Activated gamma-delta T cell treated with anti-CD3 and anti-CD28 coated beads, Interleukin-2, amount 50 U/mL, for 16 hours (primary cell): ENCODE measurements at places on chromosomes 13 and 19.

DNA sequence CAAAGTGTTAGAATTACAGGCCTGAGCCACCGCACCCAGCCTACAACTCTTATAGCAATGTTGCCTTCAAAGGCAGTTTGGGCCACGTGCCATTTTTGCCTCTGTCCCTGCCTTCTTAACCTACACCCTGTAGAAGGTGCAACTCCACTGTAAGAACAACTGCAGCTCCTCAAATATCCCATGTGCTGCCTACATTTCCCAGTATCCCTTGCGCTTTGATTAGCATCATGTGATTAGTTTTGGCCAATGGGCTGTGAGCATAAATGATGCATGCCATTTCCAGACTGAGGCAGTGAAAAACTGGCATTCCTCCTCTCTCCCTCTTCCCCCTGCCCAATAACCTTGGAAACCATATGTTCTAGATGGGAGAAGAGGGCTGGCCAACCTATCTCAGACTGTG, 75.2 kb upstream of the MRI1 start:
- DNase-seq, result no peak

DNA sequence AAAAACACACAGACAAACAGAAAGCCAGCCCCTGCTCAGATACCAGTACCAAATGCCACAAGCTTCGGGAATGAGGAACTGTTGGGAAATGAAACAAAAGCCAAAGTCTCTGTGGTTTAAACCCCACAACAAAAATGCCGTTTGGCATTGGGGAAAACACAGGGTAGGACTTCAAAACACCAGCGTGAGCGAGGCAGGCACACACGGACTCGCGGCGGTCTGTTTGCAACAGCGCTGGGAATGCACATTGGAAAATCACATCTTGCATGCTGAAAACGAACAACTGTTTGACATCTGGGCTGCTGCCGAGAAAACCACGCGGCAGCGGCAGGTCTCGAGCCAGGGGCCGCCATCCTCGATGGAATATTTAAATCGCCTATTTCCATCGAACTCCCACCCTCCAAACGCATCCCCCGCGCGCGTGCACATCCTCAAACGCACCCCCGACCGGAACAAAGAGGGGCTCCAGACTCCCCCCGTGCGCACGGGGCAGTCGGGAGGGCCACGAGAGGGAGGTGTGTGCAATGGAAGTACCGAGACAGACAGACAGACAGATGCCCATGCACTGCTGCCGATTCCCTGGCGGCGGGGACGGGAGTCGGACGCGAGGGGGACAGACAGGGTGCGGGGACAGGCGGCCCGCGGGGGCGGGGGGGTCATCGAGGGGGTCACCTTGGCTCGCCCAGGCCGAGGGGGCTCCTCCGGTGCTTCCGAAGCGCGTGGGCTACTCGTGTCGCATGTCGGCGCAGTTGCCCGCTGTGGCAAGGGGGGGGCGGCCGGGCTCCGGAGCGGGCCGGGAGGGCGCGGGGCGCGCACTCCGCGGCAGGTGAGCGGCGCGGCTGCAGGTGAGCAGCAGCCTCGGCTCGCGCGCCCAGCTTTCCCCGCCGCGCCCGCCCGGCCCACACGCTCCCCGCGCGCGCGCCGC, at the start of gene GPR12:
Gene GPR12 (minus strand): TSS at position 880 of the 925 bp plus-strand sequence. CDS start 959 bp downstream, outside the sequence.
- DNase-seq, result no peak

GRCh38 chr13:40986101-40986856, 32.8 kb downstream of the ELF1 start:
- DNase-seq, result no peak

DNA sequence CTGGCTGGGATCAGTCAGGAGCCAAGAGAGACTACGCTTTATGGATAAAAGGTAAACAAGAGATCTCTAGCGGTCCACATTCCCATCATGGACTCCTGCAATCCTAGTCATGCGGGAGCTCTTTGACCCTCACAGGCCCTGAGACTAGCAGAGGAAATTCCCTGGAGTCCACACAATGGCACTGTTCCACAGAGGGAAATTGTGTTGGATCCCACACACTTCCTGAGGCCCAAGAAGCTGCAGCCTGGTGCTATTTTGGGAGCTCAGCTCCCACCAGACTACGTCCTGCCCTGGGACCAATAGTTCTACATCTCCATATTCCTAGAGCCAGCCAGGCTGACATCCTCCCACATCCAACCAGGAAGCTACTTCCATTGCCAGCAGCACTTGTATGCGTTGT, 2358.4 kb downstream of the PCDH9 start:
- DNase-seq, result no peak

DNA sequence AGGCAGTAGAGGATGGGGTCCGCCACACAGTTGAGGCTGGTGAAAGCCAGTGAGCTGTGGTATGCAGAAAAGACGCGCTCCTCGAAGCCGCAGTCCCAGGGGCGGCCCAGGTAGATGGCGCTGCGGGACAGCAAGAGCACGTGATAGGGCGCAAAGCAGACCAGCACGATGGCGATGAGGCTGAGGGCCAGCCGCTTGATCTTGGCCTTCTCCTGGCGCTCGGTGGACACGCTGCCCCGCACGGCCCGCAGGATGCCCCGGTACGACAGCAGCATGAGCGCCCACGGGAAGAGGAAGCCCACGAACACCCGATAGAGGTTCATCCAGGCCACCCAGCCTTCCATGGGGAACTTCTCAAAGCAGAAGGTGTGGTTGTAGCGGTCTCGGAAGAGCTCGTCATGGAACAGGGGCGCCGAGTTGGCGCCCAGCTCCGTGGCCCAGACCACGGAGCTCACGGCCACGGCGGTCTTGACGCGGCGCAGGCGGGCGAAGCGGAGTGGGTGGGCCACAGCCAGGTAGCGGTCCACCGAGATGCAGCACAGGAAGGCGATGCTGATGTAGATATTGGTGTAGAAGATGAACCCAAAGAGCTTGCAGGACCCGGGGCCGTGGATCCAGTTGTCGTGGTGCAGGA, 6.5 kb upstream of the OPA3 start:
- no peak for DNase-seq

DNA sequence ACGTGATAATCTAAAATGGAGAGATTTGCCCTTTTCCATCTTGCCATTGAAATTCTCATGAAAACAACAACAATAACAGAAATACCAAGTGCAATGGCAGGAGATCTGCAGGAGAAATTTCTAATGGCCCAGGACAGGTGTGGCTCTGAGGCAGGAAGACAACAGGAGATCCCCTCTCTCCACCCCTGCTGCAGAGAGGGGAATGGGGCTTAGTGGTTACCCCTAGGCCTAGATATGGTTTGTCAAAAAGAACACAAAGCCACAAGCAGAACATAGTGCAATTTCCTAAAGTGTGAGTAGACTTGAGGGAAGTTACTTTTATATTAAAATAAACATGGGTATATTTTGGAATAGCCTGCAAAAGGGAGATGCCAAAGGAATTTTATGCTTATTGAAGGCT, 369.5 kb downstream of the KCNRG start:
- DNase-seq, result no peak

DNA sequence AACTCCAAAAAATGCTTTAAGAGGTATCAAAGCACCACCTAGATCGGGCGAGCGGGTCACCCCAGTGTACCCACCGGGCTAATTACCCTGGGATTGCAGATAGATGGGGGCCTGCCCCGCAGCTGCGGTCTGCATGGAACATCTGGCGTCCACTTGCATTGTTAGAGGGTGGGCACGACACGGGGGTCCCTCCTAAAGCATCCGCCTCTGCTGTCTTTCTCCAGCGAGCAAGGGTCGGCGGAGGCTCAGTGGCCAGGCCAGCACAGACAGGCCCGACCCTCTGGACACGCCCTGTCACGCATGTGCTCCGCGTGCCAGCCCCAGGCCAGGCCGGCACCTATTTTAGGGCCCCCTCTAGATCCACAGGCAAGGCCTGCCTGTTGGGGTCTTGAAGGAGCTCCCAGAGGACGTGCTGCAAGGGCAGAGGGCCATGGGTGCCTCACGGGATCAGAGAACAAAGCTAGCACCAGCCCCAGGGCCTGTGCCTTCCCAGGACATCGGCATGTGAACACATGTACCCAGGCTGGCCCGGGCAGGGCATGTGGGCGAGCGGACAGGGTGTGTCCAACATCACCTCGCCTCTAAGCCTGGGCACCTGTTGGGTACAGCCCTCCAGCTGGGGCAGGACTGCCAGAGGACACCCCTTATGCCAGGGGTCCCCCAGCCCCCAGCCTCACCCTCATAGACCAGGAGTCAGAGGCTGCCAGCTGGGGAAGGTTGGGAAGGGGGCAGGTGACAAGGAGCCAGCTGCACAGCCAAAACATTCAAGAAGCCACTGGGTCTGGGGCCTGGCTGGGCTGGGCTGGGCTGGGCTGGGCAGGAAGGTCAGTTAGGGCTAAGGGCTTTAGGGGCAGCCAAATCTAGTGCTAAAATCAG, 35.6 kb upstream of the NANOS3 start:
- no peak for DNase-seq

GRCh38 chr19:50002386-50002960, 22.7 kb downstream of the VRK3 start:
- no peak for DNase-seq

DNA sequence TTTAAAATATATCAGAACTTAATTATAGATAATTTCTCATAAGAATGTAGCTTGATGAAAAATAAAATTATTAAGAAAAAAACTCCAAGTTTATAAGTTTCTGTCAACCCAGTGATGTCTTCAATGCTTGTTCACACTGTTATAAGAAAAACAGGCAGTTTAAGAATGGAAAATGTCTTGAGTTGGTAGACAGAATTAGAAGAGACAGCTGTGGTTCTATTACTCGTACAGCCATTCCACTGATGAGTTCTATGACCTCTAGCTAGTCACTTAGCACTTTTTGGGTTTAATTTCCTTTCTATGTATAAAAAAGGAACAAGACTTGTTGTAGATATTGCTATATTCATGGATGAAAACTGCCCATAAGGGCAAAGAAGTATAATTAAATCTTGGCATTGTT, 1013.1 kb upstream of the ATXN8OS start:
- no peak for DNase-seq

- no peak for DNase-seq
Observed at GRCh38 chr19:16281743-16282142, 42.9 kb upstream of the KLF2 start.

GRCh38 chr13:66222127-66222526, 1008.0 kb downstream of the PCDH9 start:
- no peak for DNase-seq

DNA sequence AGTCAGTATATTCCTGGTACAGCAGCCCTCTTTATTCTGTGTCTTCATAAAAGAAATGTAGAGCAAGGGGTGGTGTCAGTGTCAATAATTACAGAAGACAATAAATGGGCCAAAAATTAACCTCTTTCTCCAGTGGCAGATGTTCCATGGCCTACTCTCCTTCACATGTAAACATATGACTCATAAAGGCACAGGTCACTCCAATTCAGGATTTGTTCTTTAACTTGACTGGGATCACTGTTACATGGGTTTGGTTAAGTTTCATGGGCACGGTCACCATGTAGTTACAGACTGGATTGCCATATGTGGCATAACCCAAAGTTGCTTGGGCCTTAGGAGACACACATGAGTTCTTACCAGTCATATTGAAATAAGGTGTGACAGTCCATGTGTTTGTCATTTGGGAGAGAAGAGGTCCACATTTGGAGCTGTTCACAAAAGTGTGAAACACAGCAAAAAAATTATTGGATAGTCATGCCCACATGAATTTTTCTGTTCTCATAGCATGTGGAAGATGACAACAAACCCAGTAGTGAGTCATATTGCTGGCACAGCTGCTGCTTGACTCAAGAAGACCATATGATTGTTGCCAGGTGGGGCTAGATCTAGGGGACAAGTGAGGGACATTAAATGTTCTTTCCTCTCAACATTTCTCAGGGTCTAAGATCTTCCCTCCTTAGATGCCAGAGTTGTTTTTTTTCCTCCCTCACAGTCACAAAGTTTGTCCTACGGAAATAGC, 68.1 kb upstream of the HTR2A start:
- no peak for DNase-seq

GRCh38 chr13:27263438-27263837, 7.2 kb upstream of the RASL11A start:
- no peak for DNase-seq

DNA sequence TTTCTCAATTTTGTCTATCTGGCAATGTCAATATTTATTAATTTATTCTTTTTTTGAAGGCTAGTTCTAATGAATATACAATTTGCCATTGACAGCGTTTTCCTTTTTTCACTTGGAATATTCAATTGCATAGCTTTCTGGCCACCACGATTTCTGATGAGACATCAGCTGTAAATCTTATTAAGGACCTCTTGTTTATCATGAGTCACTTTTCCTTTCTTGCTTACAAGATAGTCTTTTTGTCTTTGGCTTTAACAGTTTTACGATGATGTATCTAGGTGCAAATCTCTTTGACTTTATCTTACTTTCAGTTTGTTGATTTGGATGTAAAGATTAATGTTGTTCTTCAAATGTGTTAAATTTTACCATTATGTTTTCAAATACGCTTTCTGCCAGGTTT, 991.6 kb upstream of the SLC10A2 start:
- DNase-seq, result no peak

DNA sequence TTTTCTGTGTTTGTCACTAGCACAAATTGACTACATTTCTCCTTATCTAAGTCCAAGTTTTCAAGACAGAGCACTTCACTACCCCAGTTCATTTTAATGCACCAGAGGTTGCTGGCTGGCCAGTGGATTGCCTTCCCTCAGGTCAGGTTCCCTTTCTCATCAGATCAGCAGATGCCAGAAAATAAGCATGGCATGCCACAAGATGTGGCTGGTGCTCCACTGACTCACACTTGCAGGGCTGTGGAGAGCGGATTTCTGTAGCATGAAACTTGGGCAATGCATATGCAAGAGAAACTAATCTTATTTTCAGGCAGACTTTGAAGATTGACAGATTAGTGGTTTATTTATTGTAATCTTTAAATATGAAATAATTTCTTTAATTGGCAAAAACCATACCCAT, 79.5 kb downstream of the RUBCNL start:
- DNase-seq, result no peak

DNA sequence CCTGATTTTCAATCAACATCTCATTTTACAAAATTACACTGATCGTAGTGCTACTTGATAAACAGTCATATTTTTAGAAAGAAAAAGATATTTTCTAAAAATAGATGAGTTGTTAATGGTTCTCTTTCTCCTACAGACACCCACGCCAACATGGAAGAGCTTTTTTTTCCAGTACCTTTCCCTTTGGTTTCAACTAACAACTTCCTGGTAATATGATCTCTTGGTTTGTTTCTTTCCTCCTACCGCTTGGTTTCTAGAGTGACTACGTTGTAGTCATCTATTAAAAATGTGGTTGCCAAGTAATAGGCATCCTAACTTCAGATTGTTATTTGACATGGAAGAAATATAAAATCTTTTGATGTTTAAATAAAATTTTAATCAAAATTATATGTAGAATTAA, 189.0 kb downstream of the LACC1 start:
- DNase-seq, result no peak

DNA sequence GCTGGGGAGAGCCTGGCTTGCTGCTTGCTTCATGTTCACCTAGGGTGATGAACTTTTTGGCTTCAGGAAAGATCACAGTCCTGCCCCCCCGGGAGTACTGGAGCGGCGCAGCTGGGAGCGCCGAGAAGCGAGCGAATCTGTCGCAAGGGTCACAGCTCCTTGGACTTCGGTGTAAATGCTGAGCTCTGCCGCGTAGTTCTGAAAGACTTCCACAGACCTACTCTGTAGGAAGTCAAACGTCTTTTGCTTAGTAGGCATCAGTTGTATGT, 2.7 kb downstream of the ING1 start:
- DNase-seq, result no peak

GRCh38 chr13:31545616-31546015, 193.7 kb upstream of the RXFP2 start:
- no peak for DNase-seq

GRCh38 chr13:104592545-104593250, 1526.5 kb upstream of the SLC10A2 start:
- no peak for DNase-seq
